ENCODE measurements at places on chromosomes 7 and 10. TPM values are rescaled to one million over a fixed set of nuclear protein-coding genes. Genes with fewer than 3 reads are reported as not detected.

SPDYE9 gene
- total RNA-seq, result not detected

DNAH11 gene
- under 0.01 TPM for total RNA-seq

CALHM2 gene
- total RNA-seq, result 2.2 TPM

PSD gene
- 2.0 TPM for total RNA-seq

DNA sequence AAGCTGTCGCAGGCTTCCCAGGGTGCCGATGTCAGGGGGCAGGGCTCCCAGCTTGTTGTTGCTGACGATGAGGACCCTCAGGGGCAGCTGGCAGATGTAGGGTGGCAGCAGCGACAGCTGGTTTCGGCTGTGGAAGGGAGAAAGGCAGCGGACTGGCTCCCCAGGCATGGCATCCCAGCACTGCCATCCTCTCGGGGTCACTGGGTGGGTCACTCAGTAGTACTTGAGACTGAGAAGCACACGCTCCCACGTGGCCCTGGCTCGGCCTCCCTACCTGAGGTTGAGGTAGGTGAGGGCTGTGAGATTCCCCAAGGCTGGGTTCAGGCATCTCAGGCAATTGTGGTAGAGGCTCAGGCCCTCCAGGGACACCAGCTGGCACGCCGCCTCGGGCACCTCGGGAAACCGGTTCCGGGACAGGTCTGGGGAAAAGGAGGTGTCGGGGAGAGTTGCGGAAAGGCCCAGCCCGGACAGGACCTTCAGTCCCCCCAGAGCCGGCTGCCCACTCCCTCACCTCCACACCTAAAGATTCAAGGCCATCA lies 3.8 kb downstream of the LRCH4 start:
- no peak overlapping the region for H3K4me3 ChIP-seq
- peaks cover 12% of the 10 kb centered on the region for H3K4me1 ChIP-seq
- H3K36me3 ChIP-seq, result peaks cover 50% of the 10 kb centered on the region
- H3K27me3 ChIP-seq, result no peaks in the 10 kb centered on the region

DNA sequence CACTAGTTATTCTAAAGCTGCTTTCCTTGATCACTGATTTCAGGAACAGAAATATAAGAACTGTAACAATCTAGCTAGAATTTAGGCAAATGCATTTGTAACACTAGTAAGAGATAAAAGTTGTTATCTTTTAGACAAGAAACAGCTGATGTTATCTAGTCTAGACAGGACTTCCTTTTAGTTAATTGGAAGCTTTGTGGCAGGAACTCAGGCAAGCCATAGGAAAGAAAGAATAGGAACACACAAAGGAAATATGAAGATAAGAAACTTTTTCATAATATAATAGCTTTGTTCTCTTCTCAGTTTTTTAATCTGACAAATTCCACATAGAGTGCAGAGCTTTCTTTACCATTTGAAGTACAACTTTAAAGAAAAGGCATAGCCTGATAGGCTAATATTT lies 59.0 kb upstream of the AGR3 start:
- H3K4me1 ChIP-seq, result no peaks in the 10 kb centered on the region
- H3K27ac ChIP-seq, result no peak overlapping the region
- no peaks in the 10 kb centered on the region for H3K27me3 ChIP-seq
- no peaks in the 10 kb centered on the region for H3K36me3 ChIP-seq
- no peak for DNase-seq

DNA sequence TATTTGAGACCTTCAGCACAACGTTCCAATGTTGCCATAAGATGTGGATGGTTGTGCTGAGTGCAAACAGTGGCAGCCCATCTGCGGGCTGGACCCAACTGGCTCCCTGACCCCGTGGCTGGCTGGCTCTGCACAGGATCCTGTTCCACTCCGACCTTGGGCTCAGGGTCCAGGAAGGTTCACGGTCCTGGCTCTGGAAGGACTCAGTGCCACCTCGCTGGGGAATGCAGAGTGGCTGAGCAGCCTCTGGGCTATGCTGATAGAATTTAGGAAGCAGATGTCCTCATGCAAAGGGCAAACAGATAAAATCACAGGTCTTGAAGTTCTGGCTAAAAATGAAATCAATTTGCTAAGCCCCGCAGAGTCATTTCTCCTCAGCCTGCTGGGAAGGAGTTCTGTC lies 171.6 kb downstream of the PIP4K2A start:
- DNase-seq, result no peak
- H3K27me3 ChIP-seq, result no peaks in the 10 kb centered on the region
- no peak overlapping the region for H3K27ac ChIP-seq
- H3K36me3 ChIP-seq, result peaks cover 33% of the 10 kb centered on the region
- H3K4me1 ChIP-seq, result no peaks in the 10 kb centered on the region

DRGX gene
- total RNA-seq, result not detected

- no peak for DNase-seq
- no peaks in the 10 kb centered on the region for H3K36me3 ChIP-seq
- H3K4me1 ChIP-seq, result no peaks in the 10 kb centered on the region
- no peaks in the 10 kb centered on the region for H3K27me3 ChIP-seq
Measured at GRCh38 chr10:52074505-52075026, 239.5 kb upstream of the DKK1 start.

THSD7A gene
- total RNA-seq, result 0.18 TPM

DNA sequence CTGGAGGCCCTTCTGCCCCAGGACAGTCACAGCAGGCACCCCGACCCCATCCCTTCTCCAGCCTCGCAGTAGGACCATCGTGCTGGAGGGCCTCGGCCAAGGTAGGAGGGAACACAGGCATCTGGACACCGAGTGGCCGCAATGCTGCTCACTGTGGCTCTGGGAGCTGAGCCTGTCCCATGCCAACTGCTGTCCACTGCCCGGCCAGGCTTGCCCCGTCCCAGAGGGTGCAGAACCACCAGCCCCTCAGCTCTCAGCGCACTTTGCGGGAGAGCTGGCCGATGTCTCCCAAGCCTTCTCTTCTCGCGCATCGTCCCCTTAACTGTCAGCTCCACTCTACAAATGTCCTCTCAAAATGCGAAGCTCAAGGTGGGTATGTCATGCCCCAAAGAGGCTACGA lies 197.2 kb downstream of the PTPRN2 start:
- H3K27ac ChIP-seq, result no peak overlapping the region
- no peak for DNase-seq
- H3K27me3 ChIP-seq, result no peaks in the 10 kb centered on the region
- H3K4me3 ChIP-seq, result no peak overlapping the region
- H3K4me1 ChIP-seq, result no peaks in the 10 kb centered on the region
- no peaks in the 10 kb centered on the region for H3K36me3 ChIP-seq

GRCh38 chr7:28018856-28019465 lies 161.6 kb downstream of the JAZF1 start:
- no peaks in the 10 kb centered on the region for H3K27me3 ChIP-seq
- DNase-seq, result peak; percentile 40
- no peak overlapping the region for H3K4me3 ChIP-seq
- 0 out of 2 replicates have a peak, but pooled peaks cover 2% of the 10 kb centered on the region for H3K36me3 ChIP-seq
- no peak overlapping the region for H3K27ac ChIP-seq

- no peaks in the 10 kb centered on the region for H3K36me3 ChIP-seq
- H3K4me1 ChIP-seq, result no peaks in the 10 kb centered on the region
- H3K27me3 ChIP-seq, result no peaks in the 10 kb centered on the region
- H3K27ac ChIP-seq, result no peak overlapping the region
- no peak overlapping the region for H3K4me3 ChIP-seq
- no peak for DNase-seq
Measured at GRCh38 chr7:159032753-159033472, 111.8 kb downstream of the VIPR2 start.

All from IMR-90 (cell line).